RWPE1 (cell line): ENCODE measurements at places on chromosomes 11 and 22.
A peak's percentile ranks its signal among the peaks of the same experiment; 100 is the strongest.

GRCh38 chr11:45580399-45580798 is 85.0 kb downstream of the CHST1 start:
- DNase-seq, result peak; percentile 61

GRCh38 chr11:60336767-60337391 is 9.8 kb downstream of the MS4A6E start:
- DNase-seq, result no peak

- DNase-seq, result peak; percentile 29
These were observed 1.8 kb downstream of the ALKBH8 start for GRCh38 chr11:107563702-107564101.

GRCh38 chr11:8332196-8332595 is 68.5 kb upstream of the LMO1 start:
- DNase-seq, result no peak

GRCh38 chr22:32527756-32528155 is 53.1 kb downstream of the FBXO7 start:
- no peak for DNase-seq

DNA sequence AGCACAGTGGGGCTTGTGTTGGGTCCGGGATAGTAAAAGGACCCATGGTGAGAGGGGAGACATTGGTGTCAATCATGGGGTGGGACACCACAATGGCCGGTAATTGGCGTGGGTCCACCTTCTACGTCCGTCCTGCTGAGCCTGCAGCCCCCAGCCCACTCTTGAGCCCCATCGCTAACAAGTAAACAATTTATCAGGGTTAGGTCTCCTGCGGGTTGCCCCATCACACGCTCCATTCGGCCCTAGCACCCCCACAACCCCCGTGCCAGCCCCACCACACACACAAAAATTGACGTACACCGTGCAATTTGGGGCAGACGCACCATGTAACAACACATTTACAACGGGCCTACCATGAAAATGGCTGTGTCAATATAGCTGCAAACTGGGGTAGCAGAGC is 86.5 kb upstream of the HTATIP2 start:
- DNase-seq, result no peak

DNA sequence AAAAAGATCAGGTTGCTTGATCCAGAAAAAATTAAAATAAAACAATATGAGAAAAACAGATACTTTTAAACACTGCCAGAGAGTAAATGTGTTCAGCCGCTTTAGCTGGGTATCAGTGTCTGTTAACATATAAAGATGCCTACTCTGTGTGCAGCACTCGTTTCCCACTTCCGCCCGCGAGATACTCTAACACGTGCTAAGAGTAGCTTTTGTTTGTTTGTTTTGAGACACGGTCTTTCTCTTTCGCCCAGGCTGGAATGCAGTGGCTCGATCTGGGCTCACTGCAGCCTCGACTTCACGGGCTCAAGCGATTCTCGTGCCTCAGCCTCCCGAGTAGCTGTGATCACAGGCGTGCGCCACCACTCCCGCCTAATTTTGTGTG is 531 bp upstream of the MEN1 start:
- no peak for DNase-seq

GRCh38 chr11:128039140-128040021 is 548.0 kb downstream of the ETS1 start:
- peak; percentile 30 for DNase-seq

- no peak for DNase-seq
These were observed 103.7 kb downstream of the GAB2 start for GRCh38 chr11:78313898-78314297.

DNA sequence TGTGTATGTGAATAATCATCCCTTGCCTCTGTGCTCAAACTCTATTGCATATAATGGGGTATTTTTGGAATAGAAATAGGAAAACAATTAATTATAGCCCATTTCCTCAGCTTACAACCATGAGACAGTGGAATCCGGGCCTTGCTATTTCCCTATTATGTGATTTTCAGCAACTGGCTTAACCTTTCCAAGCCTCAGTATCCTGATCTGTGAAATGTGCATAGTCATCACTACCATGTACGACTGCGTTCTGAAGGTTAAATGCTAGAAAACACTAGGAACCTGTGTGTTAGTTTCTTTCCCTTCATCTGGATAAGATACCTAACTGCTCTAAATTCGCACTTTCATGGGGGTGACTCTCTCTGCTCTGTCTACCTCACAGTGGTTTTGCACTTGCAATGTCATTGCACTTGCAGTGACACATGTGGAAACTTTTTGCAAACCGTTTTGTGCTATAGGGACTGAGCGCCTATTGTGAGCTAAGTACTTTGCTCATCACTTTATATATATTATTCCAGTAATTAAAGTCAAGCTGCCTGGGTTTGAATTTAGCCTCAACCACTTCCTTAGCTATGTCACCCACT is 48.3 kb downstream of the IRAG1 start:
- DNase-seq, result no peak

DNA sequence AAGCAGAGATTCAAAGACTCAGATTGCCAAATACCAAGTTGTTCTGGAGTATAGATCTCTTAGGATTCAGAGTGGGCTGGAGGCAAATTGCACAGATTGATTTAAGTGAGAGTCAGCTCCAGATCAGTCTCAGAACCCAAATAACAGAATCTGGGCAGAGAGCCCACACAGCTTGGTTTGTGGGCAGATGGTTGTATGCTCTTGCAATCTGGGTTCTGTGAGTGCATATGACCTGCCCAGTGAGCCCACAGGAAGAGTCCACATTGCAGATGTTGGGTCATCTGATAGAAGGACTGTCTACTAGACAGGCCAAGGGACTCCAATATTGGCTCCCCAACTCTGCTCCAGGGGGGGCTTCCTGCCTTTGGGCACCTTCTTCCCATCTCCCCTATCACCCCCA is 65.9 kb downstream of the ADAMTS15 start:
- no peak for DNase-seq

DNA sequence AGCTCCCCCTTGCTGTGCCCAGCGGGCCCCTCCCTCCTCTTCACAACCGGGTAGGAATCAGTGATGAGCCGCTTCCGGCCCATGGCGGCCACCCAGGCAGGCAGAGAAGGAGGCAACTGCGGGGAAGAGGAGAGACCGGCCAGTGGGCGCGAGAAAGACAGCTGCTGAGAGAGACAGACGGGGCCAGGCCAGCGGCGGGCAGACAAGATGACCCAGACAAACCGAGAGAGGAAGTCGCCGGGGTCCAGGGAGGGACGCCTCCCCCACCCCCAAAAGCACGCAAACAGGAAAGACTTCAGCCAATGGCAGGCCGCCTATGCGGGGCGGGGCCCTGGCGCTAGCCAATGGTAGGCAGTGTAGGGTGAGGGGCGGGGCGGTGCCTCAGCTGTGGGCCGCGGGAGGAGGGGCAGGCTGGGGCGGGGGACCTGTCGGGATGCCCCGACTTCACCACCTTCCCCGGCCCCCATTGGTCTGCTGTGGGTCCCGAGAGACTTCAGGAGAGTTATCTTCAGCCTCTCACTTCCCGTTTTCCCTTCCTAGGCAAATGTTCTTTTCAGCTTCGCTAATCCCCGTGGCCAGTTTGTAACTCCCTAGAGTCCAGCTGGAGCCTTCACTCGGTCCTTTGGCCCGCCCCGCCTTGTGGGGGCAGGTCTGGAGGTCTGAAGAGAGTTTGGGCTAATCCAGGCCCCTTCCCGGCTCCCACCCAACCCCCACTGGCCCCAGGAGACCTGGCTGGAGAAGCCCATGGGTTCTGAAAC is at the start of gene POLD4:
Gene POLD4 (minus strand): TSS at position 230 of the 758 bp plus-strand sequence. CDS start 147 bp downstream, at position 83.
- DNase-seq, result peak; percentile 95

DNA sequence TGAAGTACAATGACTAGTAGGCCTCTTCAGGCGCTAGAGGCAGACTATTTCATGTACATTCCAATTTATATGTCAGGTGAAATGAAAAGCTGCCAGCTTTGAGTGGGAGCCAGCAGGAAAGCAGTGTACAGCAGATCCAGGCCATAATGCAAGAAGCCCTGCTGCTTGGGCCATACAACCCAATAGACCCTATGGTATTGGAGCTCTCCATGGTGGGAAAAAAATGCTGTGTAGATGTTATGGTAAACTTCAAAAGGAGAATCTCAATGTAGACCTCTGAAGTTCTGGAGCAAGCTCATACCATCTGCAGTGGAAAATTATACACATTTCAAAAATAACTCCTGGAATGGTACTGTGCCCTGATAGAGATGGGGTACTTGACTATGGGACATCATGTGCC is 71.5 kb upstream of the CD82 start:
- no peak for DNase-seq

DNA sequence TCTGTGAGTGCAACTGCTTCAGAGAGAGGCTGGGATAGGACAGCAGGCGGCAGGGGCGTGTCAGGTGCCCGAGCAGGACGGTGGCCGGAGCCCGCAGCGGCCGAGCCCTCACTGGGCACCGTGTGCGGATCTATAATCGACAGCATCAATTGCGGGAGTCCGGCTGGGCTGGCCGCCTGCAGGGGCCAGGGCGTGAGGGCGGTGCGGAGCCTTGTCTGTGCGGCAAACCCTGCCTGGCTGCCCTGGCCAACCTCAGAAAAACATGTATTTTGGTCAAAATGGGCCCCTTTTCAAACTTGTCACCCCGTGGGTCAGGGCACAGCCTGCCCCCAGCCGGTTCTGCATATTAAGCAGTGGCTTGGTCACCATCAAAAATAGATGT is 91.3 kb upstream of the KCNQ1OT1 start:
- no peak for DNase-seq

DNA sequence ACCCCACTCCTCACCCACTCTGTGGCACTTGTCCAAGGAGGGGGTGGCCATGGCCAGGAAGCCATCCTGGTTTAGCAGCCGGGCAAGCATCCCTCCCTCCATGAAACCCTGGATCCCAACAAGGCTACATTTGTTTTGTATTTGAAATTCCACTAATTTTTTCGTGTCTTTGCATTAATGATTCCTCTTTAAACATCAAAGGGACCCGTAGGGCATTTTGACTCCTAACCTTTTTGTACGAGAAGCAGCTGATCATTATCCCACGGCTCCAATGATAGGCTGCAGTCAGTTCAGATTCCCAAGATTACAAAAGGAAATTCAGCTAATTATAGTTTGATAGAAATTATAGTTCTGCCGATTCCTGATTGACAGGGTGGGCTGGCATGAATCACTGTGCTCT is 10.7 kb downstream of the MYEOV start:
- no peak for DNase-seq

DNA sequence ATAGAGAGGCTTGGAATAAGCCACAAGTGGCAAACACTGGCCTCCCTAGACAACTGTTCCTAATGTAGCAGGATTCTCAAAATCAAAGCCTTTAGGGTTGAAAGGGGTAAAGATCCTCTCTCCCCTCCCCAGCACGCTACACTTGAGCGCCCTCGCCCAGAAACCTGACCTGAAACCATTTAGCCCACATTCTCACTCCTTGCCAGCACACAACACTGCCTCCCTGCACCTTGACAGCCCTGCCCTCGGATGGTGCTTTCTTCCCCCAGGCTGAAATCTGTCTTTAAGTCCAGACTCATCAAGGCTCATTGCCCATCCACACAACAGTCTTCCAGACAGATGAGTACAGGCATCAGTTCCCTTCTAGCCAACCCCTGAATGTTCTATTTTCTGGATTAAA is 26.5 kb downstream of the CWC15 start:
- no peak for DNase-seq

DNA sequence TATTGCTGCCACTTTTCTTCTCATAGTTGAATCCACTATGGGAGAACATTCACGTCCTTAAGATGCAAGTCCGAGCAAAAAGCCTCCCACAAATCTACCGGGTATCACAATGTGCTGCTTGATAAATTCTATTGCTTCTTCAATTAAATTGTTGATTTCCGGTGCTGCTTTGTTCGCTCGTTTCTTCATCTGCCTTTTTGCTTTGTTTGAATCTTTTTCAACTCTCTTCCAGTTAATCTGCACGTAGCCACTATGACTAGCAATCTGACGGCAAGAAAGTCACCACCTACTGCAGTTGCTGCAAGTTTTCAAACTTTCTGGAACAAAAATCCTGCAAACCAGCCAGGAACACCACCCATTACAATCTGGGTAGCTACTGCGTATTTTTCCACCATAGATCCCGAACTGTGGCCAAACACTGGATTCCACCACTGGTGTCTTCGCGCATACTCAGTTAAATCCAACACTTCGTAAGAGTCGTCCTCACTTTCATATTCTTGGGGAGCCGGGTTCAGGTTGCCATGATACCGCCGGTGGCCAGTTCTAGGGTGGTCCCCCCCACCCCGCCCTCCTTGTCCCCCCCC is 59.1 kb downstream of the CLMP start:
- no peak for DNase-seq

DNA sequence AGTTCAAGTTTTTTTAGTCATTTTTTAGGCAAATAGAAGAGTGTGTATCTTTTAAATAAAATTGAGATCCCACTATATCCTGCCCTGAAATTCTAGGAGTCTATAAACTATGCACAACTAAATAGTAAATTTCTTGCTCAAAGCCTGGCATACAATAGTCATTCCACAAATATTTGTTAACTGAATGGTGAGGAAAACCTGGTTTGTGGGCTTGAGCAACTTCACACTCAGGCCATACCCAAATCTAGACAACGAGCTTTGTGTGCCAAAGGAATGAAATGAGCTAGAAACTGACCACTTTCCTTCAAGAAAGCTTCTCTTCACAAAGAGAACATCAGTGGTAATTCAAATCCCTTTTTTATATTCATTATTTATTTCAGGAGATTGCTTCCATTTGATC is 39.6 kb upstream of the AMOTL1 start:
- DNase-seq, result no peak
